ENCODE measurements at places on chromosomes 16 and 17. TPM values are rescaled to one million over a fixed set of nuclear protein-coding genes. Genes with fewer than 3 reads are reported as not detected.

DNA sequence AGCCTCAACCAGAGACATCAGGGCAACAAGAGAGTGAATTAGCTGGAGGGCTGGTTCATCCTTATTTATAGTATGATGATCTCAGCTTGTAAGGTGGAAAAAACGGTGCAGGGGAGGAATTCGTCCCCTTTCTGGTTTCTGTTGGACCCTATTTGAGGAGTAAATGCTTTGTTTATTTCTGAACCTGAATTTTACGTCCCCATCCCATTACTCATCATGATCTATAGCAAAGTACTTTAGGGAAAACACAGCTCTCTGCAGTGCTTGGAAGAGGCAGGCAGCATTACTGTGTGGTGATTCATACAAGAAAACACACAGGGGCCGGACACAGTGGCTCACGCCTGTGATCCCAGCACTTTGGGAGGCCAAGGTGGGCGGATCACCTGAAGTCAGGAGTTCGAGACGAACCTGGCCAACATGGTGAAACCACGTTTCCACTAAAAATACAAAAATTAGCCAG, 8.0 kb upstream of the VAT1L start:
- no peaks in the 10 kb centered on the region for H3K36me3 ChIP-seq
- no peak overlapping the region for H3K4me3 ChIP-seq
- no peak for DNase-seq
- H3K27ac ChIP-seq: no peak overlapping the region
- H3K27me3 ChIP-seq: no peaks in the 10 kb centered on the region

GRCh38 chr17:75615301-75615700, 17.9 kb upstream of the SMIM5 start:
- no peaks in the 10 kb centered on the region for H3K27me3 ChIP-seq
- no peak overlapping the region for H3K27ac ChIP-seq
- no peak for DNase-seq
- H3K4me3 ChIP-seq: no peak overlapping the region
- H3K4me1 ChIP-seq: no peaks in the 10 kb centered on the region

- H3K27me3 ChIP-seq: no peaks in the 10 kb centered on the region
- H3K36me3 ChIP-seq: no peaks in the 10 kb centered on the region
- no peak overlapping the region for H3K4me3 ChIP-seq
- H3K27ac ChIP-seq: no peak overlapping the region
Observed at GRCh38 chr16:22915003-22915402, 101.0 kb downstream of the HS3ST2 start.

DNA sequence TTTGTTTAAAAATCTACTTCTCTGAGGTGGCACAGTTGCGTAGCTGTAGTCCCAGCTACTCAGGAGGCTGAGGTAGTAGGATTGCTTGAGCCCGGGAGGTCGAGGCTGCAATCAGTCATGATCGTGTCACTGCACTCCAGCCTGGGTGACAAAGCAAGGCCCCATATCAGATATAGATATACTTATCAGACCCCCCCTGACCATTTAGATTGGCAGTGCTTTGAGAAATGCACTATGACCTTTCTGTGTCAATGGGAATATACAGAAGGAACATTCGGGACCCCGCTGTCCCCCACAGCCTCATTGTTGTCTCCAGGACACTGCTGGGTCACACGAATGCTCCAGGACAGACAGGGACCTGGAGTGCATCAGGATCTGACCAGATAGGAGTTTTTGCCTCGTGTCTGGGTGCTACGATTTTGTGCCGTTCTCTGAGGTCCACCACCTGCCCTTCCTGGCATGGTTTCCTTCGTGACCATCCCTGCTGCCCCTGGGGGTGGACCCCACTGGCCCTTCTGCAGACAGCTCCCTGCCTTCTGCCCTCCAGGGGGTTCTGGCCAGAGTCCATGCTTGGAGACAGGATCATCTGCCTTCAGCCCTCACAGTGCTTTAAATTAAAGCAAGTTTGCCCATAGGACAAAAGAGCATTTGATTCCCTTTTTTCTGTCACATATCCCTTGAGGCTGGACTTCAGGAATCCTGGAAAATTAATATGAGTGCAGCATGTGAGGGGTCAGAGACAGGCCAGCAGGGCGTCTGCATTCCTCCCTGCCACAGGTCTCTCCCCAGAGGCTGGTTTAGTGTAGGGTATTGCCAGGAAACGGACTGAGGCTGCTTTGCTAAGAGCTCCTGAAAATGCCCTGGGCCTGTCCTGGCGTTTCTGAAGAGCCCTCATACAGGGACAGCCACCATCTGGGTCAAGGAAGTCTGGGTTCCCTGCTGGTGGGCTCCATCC, 19.3 kb downstream of the PLD6 start:
- H3K36me3 ChIP-seq: peaks cover 25% of the 10 kb centered on the region
- peaks cover 45% of the 10 kb centered on the region for H3K4me1 ChIP-seq
- no peak overlapping the region for H3K4me3 ChIP-seq
- DNase-seq: no peak
- H3K27ac ChIP-seq: no peak overlapping the region

DNA sequence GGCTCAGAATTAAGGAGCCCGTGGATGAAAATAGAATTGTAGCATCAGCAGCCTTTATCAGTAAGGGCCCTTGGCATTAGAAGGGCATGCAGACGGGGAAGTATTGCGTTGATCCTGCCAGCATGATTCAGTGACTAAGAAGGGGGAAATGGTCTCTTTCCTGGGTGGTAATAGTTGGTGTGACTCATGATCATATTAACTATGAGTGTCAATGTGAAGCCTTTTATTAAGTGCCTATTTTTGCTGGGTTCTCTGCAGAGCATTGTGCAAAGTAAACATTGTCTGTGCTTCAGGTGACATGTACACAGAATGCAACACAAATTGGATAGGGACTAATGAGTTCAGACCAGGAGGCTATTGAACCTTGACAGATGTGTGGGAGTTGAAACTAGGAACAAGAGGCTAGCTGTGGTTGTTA, 24.5 kb downstream of the RCVRN start:
- no peak for DNase-seq
- H3K36me3 ChIP-seq: no peaks in the 10 kb centered on the region
- no peak overlapping the region for H3K4me3 ChIP-seq
- H3K27ac ChIP-seq: no peak overlapping the region
- H3K4me1 ChIP-seq: peaks cover 5% of the 10 kb centered on the region
- H3K27me3 ChIP-seq: no peaks in the 10 kb centered on the region

DNA sequence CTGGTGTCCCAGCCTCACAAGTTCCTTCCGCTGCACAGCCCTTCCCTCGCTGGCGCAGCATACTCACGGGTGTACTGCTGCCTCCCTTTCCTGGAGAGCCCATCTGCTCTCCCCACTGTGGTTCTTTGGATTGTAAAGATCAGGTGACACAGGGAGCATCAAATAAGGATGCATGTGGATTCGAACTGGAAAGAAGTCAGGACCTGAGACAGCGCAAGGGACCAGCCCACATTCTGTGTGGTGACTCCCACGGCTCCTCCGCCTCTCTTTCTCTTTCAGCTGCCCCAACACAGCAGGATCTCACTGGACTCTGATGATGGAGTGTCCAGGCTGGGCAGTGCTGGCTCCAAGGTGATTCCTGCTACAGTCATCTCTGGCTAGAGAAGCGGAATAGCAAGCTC, 8.1 kb downstream of the LDAF1 start:
- no peak overlapping the region for H3K4me3 ChIP-seq
- H3K4me1 ChIP-seq: peaks cover 38% of the 10 kb centered on the region
- peaks cover 40% of the 10 kb centered on the region for H3K36me3 ChIP-seq
- peak overlapping the region; percentile 50 for H3K27ac ChIP-seq
- no peaks in the 10 kb centered on the region for H3K27me3 ChIP-seq

DNA sequence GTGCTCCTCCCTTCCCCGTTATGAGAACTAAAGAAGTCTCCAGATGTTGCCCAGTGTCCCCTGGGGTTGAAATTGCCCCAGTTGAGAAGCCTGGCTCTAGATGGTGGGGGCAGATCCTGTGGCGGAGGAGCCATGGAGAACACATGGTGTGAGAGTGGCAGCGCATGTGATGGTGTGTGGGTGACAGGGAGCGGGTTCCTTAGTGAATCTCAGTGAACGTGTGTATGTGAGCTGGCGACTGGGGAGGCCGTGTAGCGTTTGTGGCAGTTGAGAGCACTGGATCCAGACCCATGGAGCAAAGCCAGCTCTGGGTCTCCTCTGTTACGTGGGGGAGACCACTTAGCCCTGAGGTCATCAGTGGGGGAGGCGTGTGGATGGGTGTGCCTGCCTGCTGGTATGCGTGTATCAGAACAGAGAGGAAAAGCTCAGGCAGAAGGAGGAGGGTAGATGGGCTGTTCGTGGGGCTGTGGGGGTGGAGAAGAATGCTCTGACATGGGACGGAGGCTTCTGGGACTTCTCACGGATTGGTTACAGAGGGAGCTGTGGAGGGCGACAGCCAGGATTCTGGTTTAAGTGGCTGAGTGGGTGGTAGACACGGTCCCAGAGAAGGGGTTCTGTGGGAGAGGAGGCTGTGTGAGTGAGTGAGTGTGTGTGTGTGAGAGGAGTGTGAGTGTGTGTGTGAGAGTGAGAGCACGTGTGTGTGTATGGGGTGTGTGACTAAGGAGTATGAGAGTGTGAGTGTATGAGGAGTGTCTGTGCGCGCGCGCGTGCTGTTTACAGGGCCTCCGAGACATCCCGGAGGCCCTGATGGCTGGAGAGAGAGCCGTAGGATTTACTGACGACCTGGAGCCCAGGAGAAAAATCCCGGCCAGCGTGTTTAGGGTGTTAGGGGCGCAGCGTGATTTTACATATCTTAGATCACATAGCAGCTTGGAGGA, 193.8 kb downstream of the SNX29 start:
- H3K36me3 ChIP-seq: peaks cover 5% of the 10 kb centered on the region

DNA sequence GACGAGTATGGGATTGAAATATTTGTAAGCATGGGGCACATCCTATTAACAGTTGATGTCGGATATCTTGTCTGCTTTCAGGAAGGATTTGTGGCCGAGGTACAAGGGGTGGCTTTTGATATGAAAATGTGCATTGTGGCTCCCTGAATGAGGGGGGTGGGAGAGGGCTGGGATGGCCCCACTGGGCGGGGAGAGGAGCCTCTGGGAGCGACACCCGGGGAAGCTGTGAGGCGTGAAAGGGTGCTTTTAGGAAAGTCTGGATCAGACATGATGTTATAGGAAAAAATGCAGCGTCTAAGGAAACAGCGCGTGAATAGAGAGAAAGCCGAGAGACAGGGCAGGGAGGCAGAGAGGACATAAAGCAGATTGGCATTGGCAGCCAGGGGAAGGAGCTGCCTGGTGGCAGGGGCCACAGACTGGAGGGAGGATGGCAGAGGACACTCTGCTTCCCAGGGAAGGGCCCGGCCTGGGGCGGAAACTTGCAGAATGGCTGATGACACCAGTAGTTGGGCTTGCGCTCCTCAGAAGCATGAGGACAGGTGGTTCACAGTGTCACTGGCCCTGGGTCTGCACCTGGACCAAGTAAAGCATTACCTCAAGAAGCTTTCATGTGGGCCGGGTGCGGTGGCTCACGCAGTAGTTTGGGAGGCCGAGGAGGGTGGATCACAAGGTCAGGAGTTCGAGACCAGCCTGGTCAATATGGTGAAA, 95.7 kb downstream of the NTN1 start:
- no peak overlapping the region for H3K4me3 ChIP-seq
- H3K27me3 ChIP-seq: no peaks in the 10 kb centered on the region
- no peaks in the 10 kb centered on the region for H3K36me3 ChIP-seq
- peak overlapping the region; percentile 85 for H3K27ac ChIP-seq

GRCh38 chr17:44995436-44996001, 27.4 kb upstream of the C1QL1 start:
- H3K27ac ChIP-seq: no peak overlapping the region
- no peak overlapping the region for H3K4me3 ChIP-seq
- DNase-seq: no peak
- H3K27me3 ChIP-seq: no peaks in the 10 kb centered on the region

DNA sequence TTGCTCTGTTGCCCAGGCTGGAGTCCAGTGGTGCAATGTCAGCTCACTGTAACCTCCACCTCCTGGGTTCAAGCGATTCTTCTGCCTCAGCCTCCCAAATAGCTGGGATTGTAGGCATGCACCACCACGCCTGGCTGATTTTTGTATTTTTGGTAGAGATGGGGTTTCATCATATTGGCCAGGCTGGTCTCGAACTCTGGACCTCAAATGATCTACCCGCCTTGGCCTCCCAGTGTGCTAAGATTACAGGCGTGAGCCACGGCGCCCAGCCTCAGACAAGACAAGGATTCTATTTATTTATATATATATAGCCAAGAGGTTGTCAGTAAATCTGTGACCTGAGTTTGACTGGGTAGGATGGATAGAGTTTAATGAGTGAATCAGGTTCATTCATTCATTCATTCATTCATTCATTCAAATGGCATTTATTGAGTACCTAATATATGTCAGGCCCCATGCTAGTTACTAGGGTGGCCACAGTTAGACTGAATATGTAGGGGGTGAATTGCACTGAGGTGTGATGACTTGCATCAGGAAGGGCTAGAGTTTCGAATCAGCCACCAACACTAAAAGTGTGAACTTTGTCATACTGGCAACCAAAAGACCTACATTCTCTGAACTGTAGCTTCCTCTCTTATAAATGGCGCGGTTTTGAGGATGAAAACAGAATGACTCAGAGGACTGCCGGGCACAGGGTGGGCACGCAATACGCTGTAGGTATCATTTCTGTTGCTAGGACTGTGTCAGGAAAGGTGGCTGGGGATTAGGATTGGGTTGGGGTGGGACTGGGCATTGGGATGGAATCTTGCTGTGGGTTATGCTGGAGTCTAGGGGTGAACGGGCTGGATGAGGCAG, 37.8 kb downstream of the ITGAE start:
- no peak for DNase-seq
- no peak overlapping the region for H3K4me3 ChIP-seq
- H3K4me1 ChIP-seq: no peaks in the 10 kb centered on the region
- H3K27me3 ChIP-seq: no peaks in the 10 kb centered on the region
- H3K36me3 ChIP-seq: no peaks in the 10 kb centered on the region

DNA sequence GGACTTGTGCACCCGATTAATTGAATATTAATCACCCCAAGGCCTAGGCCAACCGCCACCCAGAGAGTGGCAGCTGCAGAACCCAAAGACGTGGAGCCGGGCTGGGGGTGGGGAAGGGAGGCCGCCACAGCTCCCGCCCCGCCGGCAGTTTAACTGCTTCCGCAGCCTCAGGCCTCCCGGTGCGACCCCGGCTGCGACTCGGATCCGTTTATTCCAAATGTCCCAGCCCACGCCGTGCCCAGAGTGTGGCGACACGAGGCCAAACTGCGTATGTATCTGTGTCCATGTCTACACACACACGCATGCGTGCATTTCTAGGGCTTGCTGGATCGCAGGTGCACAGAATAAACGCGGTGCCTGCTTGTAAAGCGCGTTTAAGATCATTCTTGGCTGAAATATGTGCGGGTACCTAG, 802 bp upstream of the TOB1 start:
- H3K36me3 ChIP-seq: no peaks in the 10 kb centered on the region
- H3K4me3 ChIP-seq: peak overlapping the region; percentile 88
- peak overlapping the region; percentile 99 for H3K27ac ChIP-seq
- H3K27me3 ChIP-seq: no peaks in the 10 kb centered on the region
- H3K4me1 ChIP-seq: peaks cover 49% of the 10 kb centered on the region
- DNase-seq: no peak

- DNase-seq: no peak
- H3K4me1 ChIP-seq: no peaks in the 10 kb centered on the region
- no peak overlapping the region for H3K27ac ChIP-seq
- H3K4me3 ChIP-seq: no peak overlapping the region
- H3K36me3 ChIP-seq: no peaks in the 10 kb centered on the region
Observed at GRCh38 chr17:14731591-14731990, 430.7 kb downstream of the HS3ST3B1 start.

Gene HSPB9
- total RNA-seq: not detected

Gene MLYCD
- total RNA-seq: 23.6 TPM

Gene RAD51C
- total RNA-seq: 14.6 TPM

Gene USH1G
- total RNA-seq: not detected

Gene KRT15
- total RNA-seq: 0.68 TPM

Gene ITGAD
- 0.14 TPM for total RNA-seq

Gene MRTFB
- 38.0 TPM for total RNA-seq

Gene TBX4
- not detected for total RNA-seq

Gene MT4
- total RNA-seq: not detected

Gene PDE6G
- total RNA-seq: not detected

Gene TBC1D3C
- not detected for total RNA-seq
